ENCODE measurements at places on chromosomes 6 and 20. TPM values are rescaled to one million over a fixed set of nuclear protein-coding genes. Genes with fewer than 3 reads are reported as not detected.

Gene MAP1LC3A
- total RNA-seq, result not detected

GRCh38 chr6:29696147-29697125 lies 15.5 kb upstream of the ZFP57 start:
- no peak for DNase-seq

Gene CYP39A1
- total RNA-seq, result 0.03 TPM

- no peak for DNase-seq
Observed at GRCh38 chr6:149457316-149457884, 27.4 kb downstream of the ZC3H12D start.

DNA sequence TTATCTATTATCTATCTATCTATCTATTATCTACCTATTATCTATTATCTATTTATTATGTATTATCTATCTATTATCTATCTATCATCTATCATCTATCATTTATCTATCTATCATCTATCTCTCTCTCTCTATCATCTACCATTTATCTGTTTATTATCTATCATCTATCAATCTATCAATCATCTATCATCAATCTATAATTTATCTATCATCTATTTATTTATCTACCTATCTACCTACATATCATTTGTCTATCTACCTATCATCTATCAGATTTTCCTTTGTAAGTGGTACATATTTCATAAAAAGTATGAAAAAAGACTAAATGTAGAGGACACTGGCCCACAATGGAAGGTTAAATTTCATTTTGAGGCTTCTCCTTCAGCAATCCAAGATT lies 212.1 kb upstream of the EXOC2 start:
- DNase-seq, result no peak

DNA sequence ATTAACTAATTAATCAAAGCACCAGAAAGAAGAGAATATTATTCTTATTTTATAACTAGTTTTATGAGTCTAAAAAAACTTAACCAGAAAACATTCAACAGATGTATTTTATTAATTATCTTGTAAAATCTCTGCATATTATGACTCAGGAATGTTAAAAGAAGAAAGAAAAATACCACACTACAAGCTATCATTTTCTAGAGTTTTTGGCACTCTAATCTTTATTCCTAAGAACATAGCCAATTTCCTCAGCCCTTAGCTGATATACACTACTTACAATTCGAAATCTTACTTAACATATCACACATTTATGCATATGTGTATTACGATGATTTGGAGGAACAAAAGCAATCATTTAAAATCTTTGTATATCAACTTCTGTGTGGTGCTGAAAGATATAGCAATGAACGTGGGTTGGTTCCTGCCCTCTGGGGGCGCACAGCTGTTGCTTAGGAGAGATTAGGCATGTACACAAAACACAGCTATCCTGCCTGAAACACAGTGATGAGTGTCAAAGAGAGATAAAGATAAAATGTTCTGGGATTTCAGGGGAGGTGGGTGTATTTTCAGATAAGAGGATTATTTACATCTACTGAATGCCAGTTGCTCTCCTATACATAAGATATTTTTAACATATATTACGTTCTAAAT lies 404.5 kb downstream of the SYNE1 start:
- DNase-seq, result no peak

Gene POM121L2
- not detected for total RNA-seq

- DNase-seq, result peak; percentile 61
Observed at GRCh38 chr6:131740161-131740560, 29.3 kb upstream of the CTAGE9 start.

GRCh38 chr6:163195721-163196691 lies 218.5 kb upstream of the QKI start:
- no peak for DNase-seq

- DNase-seq, result no peak
Observed at GRCh38 chr6:3370361-3371221, 86.3 kb downstream of the SLC22A23 start.

Gene LAMA5
- 12.1 TPM for total RNA-seq

- peak; percentile 92 for DNase-seq
Observed at GRCh38 chr6:106527979-106528378, 101.3 kb downstream of the RTN4IP1 start.

Gene UBR2
- total RNA-seq, result 14.9 TPM

Gene ZNF217
- 15.8 TPM for total RNA-seq

GRCh38 chr6:131107151-131107550 lies 28.1 kb upstream of the AKAP7 start:
- DNase-seq, result peak; percentile 52

GRCh38 chr6:44309631-44310030 lies 3.5 kb downstream of the AARS2 start:
- no peak for DNase-seq

DNA sequence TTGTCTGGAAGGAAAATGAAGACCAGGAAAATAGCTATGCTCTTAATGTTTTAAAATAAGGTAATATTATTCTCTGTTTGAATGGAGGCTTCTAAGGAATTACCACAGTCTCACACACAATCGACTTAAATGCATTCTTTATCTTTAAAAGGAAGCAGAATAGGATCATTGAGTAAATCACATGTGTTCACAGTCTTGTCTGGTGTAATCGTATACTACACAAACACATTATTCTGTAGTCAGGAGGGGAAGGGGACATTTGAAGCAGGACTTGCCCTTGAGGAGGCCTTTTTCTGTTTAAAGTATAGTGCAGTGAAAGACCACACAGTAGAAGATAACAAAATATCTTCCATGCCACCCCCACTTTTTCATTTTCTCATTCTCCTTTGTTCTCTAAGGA lies 20.6 kb upstream of the REV3L start:
- DNase-seq, result no peak

DNA sequence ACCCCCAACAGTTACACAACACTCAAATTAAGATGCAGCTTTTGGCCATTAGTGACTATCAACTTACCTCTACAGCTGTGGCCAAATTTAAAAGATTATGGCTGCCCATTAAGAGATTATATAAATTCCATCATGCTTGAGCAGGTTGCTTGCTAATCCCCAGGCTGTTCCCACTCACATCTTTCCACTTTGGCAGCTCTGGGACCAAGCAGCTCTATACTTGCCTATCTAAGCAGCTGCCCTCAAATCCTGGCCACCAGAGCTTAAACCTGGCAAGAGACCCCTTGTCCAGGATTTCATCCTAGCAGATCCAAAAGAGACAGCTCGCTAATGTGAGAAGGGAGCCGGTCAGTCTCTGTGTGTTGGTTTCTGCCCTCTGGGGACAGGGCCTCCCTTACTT lies 127.9 kb downstream of the SLC23A2 start:
- DNase-seq, result no peak

GRCh38 chr20:53773792-53774401 lies 180.3 kb upstream of the ZNF217 start:
- DNase-seq, result peak; percentile 96

DNA sequence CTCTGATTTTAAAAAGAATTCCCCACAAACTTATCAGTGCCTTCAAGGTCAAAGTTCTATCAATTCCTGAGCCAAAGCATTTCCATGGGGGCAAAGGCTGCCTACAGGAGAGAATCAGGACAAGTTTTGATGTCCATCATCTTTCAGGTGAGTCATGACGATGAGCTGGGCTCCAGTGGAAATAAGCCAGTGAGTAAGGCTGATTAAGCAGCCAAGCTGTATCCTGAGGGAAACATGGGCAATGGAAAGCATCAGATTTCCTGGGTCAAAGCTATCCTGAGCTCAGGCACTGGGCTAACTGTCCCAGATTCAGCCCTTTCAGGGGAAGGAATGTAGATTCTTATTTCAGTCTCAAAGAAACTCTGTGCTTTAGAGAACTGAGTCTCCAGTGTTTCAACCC lies 377.4 kb downstream of the CD109 start:
- DNase-seq, result peak; percentile 82

DNA sequence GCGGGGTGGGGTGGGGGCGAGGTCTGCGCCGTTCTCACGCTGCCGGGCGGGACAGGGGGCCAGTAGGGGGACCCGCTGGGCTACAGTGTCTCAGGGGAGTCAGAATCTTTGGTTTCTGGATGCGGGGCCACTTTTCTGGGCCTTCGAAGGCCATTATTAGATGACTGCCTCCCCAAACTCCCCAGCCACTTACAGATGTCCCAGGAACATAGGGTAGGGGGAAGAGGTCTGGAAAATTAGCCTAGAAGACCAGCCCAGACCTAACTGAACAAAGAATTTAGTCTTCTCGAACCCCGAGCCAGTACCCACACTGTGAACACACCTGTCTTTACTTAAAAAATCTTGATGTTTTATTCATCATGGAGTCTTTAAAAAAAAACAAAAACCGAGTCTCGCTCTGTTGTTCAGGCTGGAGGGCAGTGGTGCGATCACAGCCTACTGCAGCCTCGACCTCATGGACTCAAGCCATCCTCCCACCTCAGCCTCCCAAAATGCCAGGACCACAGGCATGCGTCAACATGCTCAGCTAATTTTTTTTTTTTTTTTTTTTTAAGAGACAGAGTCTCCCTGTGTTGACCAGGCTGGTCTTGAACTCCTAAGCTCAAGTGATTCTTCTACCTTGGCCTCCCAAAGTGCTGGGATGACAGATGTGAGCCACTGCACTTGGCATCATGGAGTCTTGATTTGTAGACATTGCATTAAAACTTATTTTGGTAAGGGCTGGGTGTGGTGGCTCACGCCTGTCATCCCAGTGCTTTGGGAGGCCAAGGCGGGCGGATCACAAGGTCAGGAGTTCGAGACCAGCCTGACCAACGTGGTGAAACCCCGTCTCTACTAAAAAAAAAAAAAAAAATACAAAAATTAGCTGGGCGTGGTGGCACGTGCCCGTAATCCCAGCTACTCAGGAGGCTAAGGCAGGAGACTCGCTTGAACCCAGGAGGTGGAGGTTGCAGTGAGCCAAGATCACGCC lies 3.3 kb upstream of the SLC29A1 start:
- DNase-seq, result no peak

DNA sequence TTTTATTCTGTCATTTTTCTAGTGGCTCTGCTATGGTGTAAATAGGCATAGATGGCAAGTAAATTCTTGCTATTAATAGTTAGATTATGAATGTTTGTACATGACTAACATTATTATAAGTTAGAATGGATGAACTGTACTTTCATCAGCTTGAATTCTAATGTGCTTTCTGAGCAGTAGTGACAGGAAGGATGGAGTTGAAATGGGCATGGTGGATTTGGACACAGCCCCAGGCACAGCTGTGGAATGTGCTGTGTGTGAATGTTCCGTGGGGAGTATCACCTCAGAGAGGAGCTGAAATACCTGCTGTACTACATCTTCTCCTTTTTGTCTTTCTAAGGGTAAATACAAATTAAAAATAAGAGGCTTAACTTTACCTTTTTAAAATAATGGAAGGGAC lies 66.8 kb downstream of the FBXO5 start:
- no peak for DNase-seq

Gene B3GAT2
- 0.17 TPM for total RNA-seq

DNA sequence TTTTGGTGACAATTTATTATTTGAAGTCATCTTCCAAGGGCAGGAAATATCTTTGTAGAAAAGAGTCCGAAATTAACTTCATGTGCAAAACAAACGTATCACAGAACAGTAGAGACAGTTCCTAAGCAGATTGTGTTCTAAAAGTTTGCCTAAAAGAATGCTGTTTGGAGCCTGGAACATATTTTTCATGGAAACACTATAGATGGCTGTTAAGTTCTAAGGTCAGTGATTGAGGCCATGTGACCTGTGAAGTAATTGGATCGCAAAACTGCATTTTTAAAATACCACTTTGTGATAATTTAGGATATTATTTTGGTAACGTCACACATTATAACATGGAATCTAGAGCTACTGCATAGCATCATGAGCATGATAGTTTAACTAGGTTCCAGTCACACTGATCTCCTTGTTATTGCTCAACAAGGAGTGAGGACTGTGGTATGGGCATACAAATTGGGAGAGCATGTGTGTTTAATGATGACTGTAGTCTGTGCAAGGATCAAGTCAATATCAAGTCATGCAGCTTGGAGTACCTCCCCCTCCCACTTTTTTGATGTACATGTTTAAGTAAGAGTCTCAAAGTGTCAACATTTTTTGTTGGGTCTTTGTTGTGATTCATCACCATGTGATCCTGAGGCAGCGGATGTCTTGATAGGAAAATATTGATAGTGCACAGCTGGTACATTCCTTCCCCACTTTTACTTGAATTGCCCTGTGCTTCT lies 609.3 kb upstream of the CITED2 start:
- DNase-seq, result no peak

All from HT1080 (cell line).